Stimulated activated CD4-positive, alpha-beta T cell treated with anti-CD3 and anti-CD28 coated beads, Interleukin-2, amount 100 ng/mL, for 24 hours (primary cell): ENCODE measurements at places on chromosomes 3 and 15.

- DNase-seq = no peak
These were observed 9.5 kb upstream of the KNSTRN start for GRCh38 chr15:40372981-40373380.

DNA sequence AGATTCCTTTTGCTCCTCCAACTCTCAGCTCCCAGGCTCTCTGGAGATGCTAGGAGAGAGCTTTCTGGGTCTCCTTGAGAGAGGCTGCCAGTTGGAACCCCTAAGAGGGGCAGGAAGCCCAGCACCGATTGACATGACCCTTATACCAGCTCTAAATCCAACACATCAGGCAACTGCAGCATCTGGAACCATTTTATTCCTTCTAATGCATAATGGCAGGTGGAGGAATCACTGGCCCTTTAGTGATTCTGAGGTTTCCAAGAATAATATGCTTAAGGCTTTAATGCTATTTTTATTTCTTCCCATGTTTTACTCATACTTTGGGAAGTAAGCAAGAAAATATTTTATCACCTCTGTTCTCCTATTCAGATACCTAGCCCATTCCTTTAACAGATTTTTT, 60.3 kb upstream of the TEX264 start:
- no peak for DNase-seq

DNA sequence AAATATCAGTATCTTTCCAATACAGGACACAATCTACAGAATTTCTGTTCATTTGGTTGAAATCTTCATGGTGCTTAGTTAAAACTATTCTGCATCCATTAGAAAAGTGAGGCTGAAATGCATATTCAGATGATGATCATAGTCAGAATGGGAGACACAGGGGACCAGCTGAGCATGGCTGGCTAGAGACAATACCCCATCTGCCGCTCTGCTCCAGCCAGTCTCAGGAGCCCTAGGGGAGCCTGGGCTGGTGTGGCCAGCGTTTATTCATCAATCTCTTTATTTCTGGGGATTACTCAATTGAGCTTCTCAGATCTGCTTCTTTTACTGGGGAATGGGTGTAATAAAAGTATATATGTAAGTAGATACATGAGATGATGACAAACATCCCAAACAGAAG, 470.9 kb upstream of the CDIN1 start:
- no peak for DNase-seq

- DNase-seq = peak; percentile 32
These were observed 2.9 kb downstream of the FBXL22 start for GRCh38 chr15:63600001-63600615.

GRCh38 chr15:31341496-31342195, 15.0 kb downstream of the KLF13 start:
- DNase-seq = no peak

- DNase-seq = no peak
These were observed 247.1 kb upstream of the P2RY1 start for GRCh38 chr3:152587861-152588260.

DNA sequence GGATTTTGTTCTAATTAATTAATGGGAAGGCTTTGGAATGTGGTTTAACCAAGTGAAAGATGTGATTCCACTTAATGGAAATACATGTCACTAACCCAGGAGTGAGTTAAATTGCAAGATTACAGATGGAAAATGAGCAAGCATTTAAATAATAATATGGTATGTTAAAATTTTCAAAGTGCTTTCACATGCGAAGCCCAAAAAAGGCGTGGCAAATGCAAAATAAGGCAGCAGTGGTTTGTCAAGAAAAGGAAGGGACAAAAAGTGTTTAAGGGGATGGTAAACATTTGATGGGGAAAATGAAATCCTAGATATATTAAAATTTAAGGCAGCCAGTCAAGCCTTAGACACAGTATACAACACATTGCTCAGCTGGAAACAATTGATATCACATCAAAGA, 2.9 kb downstream of the TICRR start:
- DNase-seq = no peak

- DNase-seq = no peak
These were observed 48.9 kb upstream of the POLG start for GRCh38 chr15:89383365-89384175.

- no peak for DNase-seq
These were observed 18.7 kb upstream of the TRMT10C start for GRCh38 chr3:101542957-101543356.

- no peak for DNase-seq
These were observed 92.6 kb upstream of the SNTN start for GRCh38 chr3:63559884-63560283.

DNA sequence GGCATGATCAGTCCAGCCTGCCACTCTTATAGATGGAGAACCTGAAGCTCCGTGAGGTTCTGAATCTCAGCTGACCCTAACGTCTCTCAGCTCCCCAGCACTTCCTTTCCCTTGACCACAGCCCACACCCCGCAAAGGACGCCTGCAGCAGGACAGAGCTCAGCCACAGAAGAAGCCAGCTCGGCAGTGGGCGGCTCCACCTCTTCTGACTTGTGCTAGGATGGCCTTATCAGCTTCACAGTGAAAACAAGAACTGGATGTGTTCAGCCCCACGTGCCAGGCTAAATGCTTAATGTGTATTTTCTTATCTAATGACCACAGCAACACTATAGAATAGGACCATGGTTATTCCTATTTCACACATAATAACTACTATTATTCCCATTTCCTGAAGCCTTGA, 127.6 kb downstream of the ARNT2 start:
- no peak for DNase-seq

- DNase-seq = no peak
These were observed 91.8 kb upstream of the PFN2 start for GRCh38 chr3:150062492-150062891.

GRCh38 chr3:63921741-63922482, 9.7 kb upstream of the SCAANT1 start:
- no peak for DNase-seq

GRCh38 chr3:28745436-28745835, 396.8 kb upstream of the AZI2 start:
- DNase-seq = no peak

DNA sequence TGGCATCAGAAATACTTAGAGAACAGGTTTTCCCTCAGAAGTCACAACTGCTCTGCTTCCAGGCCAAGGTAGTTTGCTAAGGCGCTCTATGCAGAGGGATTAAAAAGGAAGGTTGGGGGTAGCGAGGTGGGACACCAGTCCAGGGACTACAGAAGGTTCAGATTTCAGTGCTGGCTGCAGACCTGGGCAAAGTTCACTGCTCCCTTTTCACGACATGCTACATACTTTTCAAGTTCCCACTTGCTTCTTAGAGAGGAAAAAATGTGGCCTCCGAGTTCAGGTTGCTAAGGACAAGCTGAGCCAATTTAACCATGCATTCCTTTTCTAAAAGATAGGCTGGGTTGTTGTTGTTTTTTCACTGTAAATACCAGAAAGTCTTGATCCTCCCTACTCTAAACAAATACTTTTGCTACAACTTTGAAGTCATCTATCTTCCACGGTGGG, 158.6 kb upstream of the NR2F2 start:
- DNase-seq = no peak

GRCh38 chr15:56732135-56732885, 999 bp downstream of the ZNF280D start:
- no peak for DNase-seq

DNA sequence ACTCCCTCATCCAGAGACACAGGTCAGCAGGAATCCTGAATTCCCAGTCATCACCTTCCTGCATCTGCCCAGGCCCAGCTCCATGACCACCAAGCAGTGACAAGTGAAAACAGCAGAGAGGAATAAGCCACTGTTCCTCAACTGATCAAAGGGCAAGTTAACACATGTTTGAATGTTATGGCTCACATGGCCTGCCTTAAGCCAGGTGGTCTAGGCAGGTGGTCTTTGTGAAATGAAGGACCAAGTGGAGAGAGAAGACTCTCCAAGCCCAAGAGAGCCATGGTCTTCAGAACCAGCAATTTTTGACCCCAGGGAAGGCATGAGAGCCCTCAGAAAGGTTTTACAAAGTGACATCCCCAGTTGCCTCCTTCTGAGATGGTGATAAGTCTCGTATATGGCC, 161.8 kb downstream of the EPHB1 start:
- no peak for DNase-seq

DNA sequence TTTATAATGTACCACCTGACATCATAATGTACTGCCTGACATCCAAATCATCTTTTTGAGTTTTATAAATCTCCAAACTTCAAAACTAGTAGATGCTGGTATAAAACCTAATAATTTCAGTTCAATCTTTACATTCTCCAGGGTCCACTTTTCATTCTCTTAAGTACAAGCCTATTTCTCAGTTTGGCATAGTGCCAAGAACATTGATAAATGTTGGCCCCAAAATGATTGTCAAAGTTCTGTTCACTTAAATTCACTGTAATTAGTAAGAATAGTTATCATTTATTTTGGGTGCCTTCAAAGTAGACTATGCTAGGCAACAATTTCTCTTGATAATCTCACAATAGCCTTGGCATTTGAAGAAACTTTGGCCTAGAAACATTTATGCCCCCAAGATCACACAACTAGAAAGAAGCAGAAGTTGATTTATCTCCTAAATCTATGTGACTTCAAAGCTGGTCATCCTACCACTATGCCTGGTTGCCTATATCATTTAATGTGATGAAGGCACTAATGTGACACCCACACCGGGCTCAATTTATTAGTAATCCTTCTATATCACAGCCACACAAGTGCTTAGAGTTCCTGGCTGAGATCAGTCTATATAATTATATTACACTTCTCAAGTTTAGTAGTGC, 101.7 kb downstream of the ZNF609 start:
- DNase-seq = no peak

DNA sequence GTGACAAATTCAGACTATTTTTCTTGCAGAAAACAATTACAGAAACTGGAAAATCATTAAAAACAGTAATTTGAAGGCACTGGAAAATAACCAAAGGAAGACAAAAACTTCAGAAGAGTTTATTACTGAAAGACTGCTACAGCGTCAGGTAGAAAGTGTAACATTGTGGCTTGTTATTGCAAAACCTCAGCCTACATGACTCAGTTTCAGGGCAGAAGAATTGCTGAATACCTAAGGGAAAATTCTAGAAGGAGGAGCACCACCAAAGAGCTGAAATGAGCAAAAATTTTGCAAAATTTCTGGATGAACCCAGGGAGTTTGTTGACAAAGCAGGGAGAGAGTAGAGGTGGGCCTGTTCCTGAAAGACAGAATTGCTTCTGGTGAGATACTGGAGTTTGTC, 219.6 kb downstream of the C3orf38 start:
- no peak for DNase-seq

- DNase-seq = no peak
These were observed 1.2 kb downstream of the PRICKLE2 start for GRCh38 chr3:64223791-64224745.

- no peak for DNase-seq
These were observed 3.4 kb downstream of the FYCO1 start for GRCh38 chr3:45992133-45992729.

DNA sequence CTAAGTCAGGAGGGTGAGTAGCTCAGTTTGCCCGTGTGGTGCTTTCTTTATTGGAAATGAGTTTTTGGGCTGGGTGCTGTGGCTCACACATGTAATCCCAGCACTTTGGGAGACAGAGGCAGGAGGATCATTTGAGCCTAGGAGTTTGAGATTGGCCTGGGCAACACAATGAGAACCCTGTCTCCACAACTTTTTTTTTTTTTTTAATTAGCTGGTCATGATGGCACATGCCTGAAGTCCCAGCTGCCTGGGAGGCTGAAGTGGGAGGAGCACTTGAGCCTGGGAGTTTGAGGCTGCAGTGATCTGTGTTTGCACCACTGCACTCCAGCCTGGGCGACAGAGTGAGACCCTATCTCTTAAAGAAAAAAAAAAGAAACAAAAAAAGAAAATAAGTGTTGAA, 174.9 kb downstream of the NSMCE3 start:
- DNase-seq = no peak

DNA sequence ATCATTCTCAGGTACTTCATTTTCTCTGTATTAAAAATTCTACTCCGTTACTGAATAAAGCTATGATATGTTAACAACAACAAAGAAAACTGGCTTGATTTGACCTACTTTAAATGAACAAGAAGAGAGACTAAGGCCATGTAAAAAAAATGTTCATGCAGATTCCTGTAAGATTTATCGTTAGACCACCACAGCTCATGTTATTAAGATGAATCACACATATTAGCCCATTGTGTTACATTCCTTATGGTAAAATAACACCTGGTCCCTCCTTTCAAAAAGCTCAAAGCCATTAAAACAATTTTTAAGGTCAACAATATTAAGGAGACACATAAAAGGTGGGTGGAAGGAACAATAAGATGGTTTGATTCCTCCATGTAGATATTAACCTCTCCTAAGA, 6.3 kb downstream of the THOC7 start:
- no peak for DNase-seq

DNA sequence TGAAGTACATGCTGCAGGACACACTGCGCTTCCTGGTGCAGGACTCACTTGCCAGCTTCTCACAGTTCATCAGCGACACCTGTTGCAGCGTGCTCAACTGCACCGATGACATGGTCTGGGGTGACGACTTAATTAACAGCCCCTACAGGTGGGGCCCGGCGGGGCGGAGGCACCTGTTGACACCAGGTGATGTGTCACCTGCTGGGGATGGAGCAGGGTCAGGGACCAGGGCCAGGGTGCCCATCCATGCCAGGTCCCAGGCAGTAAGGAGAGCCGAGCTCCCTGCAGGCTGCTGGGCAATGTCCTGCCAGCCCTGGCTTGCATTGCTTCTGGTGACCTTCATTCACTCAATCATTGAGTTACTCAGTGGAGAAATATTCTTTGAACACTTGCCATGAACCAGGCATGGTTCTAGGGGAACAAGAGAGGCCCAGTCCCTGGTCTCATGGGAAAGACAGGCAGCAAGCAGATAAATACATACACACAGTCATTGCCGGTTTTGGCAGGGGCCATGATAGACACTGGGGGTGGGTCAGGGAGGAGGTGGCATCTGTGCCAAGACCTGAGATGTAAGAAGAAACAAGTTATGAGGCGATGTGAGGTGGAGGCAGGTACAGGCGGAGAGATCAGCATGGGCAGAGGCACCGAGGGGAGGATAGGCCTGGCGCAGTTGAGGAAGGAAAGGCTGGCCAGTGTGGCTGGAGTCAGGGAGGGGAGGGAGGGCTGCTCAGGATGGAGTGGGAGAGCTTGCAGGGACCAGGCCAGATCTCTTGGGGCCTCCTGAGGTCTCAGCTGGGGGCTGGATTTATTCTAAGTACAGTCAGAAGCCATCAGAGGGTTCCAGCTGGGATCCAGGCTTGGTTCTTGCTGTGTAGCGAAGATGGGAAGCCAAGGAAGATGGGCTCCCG, 30.8 kb downstream of the DNAH1 start:
- DNase-seq = no peak

- DNase-seq = no peak
These were observed 692.9 kb downstream of the ZPLD1 start for GRCh38 chr3:103127737-103128136.

DNA sequence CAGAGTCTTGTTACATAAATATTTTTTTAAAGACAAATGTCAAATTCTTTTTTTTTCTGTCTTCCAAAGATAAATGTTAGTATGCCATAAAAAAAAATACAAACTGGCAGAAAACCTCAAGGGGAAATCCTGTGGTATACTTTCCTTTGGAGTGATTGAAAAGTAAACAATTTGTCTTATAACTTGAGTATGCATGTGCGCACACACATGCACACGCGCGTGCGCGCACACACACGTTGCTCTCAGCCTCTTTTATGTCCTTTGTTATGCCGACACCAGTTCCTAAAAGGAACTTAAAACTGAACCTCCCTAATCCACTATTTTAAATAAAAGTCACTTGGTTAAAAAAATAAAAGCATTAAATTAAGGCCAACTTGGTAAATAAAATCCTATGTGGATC, 58.1 kb downstream of the TGFBR2 start:
- DNase-seq = no peak
